Fibroblast of lung (primary cell): ENCODE measurements at places on chromosomes 13 and 19. TPM values are rescaled to one million over a fixed set of nuclear protein-coding genes. Genes with fewer than 3 reads are reported as not detected.

- DNase-seq = no peak
Measured at GRCh38 chr13:43669101-43669500, 117.7 kb downstream of the ENOX1 start.

DNA sequence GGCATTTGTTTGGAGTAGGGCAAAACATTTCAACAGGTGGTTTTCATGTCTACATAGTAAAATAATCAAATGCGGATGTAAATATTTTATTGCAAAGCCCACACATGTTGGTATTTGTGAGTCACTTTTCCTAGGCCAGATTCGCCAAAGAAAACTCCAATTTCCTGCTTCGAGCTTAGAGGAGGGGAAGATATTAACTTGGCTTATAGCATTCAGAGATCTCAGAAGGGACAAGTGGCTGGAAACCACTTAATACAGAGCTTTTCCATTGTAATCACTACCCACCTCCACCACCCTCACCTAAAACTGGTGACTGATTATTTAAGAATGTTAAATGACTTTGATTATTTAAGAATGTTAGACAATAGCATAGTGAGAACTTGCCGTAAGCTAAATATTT is 530.6 kb upstream of the SPRY2 start:
- DNase-seq = peak; percentile 67

GRCh38 chr19:15652559-15653278 is 12.0 kb downstream of the CYP4F3 start:
- no peak for DNase-seq

DNA sequence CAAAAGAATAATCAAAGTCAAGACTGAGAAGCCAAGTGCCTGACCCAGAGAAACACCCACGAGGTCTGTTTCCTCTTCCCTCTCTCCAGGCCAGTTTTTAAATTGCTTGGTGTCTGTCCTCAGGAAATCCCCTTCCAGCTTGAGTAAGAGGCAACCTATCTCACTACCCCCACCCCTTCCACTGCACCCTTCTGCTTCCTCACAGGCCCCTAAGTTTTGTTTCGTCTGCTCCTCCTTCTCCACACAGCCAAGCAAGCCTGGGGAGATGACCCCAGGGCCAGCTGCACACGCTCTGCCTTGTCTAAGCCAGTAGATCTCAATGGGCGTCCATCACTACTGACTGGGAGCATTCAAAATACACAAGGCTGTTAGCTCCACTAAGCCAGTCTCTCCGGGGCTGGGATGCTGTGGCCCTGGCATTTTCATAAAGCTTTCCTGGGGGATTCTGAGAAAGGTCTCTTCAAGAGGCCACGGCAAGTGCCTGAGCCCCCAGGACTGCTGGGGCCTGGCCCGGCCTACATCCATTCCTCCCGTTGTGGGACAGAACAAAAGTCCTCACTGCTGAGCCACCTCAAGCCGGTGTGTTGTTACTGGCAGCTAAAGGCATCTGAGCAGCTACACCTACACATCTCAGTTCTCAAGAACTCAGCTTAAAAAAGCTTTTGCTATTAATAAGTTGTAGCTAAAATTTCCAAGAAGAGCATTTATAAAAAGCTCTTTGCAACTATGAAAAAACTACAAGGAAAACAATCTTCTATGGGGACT is 14.9 kb upstream of the IL4I1 start:
- DNase-seq = no peak

- peak; percentile 10 for DNase-seq
Measured at GRCh38 chr19:5099701-5100221, 130.8 kb downstream of the KDM4B start.

DNA sequence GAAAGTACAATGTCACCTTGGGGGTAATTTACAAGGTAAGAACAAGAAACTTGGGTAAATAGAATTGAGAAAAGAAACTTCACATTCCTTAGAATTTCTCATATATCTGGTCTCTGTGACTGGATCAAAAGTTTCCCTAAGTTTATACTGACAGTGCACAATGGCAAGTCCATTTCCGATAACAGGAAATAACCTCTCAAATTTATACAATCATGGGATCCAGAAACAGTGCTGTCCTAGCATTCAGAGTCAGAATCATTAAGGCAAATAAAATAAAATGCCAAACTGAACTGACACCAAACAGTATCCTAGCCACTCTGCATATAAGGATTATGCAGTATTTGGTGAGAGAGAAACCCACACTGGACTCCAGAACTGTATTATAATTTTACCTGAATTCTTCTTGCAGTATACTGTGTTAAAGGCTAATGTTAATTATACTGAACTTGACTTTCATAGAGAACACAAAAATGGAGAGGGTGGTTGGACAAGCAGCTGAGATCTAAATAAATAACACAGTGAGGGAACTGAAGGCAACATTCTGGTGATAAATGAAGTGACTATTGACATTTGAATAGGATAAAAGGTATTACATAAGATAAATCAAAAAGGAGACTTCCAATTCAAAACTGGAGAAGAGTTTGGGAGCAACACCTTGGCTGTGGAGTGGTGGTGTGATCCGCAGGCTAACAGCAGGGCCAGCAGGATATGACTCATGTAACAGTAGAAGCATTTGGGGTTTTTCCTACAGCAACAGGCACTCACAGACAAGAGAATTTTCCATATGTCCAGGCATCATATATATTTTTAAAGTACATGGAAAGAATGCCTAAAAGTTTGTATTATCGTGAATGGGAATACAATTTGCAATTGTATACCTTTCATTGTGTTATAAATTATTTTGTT is 932.5 kb upstream of the MIR17HG start:
- peak; percentile 85 for DNase-seq

Gene TMEM86B
- polyA plus RNA-seq = 0.34 and 0.62 TPM in 2 replicates

Gene ICAM1
- polyA plus RNA-seq = 6.9 and 15.2 TPM in 2 replicates

Gene CYP2S1
- 0.93 and 7.5 TPM in 2 replicates for polyA plus RNA-seq

Gene PSG3
- polyA plus RNA-seq = 0.27 and 0.51 TPM in 2 replicates
